Right kidney (tissue), 9 donors: ENCODE measurements at places on chromosomes 5 and 9.
A peak's percentile ranks its signal among the peaks of the same experiment; 100 is the strongest.

- DNase-seq: no peak
Observed at GRCh38 chr9:80504601-80505230, 933.0 kb downstream of the TLE4 start.

GRCh38 chr5:14268738-14269137 is 125.6 kb downstream of the TRIO start:
- DNase-seq: no peak

- DNase-seq: no peak
Observed at GRCh38 chr5:91016322-91016721, 366.8 kb downstream of the ARRDC3 start.

DNA sequence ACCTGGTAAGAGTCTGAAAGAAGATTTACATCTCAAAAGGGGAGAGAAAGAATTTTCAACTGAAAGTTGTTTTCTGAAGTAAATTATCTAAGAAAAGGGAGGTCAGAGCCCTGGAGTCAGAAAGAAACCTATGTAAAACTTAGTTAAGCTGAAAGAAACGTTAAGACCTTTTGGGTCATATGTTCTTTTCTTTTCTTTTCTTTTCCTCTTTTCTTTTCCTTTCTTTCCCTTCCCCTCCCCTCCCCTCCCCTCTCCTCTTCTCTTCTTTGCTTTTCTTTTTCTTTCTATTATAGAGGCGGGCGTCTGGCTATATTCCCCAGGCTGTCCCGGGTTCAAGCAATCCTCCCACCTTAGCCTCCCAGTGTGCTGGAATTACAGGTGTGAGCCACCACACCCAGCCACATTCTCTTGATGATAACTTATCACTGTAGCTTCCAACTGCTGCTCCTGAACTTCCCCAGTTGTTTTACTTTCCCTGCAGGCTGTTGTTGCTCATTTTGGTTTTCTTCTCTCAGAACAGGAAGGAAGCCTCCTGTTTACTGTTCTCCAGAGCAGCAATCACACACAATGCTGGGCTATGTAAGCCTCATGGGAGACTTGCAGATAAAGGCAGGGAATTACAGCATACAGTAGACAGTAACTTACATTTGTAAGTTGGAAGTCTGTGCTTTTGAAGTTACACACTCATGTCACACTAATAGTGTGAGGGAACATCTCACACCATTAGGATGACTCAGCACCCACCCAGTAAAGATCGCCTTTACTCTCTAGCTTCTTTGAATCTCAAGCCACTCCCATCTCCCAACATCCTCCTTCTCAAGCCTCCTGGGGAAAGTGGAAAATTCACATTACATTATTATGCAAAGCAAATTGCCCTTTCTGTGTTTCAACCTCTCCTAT is 2216.6 kb upstream of the WWC1 start:
- no peak for DNase-seq

GRCh38 chr5:96659170-96659569 is 3.0 kb upstream of the CAST start:
- no peak for DNase-seq

GRCh38 chr5:171323806-171324632 is 15.0 kb downstream of the TLX3 start:
- no peak for DNase-seq

GRCh38 chr5:132065951-132066701 is 5.7 kb downstream of the IL3 start:
- no peak for DNase-seq

DNA sequence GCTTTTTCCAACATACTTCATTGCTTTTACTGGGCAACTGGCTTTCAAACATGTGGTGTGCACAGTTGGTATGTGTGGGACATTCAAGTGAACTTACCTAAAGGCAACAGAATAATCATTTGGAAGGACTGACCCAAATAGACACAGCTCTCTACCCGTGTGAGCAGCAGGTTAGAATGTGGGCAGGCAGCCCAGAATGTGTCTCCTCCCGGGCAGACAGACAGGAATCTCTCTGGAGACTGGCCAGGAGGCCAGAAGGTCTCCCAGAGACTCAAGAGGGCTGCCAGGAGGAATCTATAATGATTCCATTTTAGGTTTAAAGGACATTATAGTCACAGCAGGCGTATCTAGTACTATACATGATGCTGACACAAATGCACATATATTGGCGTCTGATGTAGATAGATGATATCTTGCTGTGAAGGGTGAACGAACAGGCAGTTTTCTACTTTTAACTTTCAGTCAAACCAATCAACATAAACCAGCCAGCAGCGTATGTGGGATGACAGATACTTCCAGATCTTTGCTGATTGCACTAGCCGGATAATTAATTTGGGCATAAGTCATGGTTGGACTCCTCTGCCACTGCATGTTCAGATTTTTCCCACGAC is 297.4 kb upstream of the ZNF608 start:
- DNase-seq: peak; percentile 50

DNA sequence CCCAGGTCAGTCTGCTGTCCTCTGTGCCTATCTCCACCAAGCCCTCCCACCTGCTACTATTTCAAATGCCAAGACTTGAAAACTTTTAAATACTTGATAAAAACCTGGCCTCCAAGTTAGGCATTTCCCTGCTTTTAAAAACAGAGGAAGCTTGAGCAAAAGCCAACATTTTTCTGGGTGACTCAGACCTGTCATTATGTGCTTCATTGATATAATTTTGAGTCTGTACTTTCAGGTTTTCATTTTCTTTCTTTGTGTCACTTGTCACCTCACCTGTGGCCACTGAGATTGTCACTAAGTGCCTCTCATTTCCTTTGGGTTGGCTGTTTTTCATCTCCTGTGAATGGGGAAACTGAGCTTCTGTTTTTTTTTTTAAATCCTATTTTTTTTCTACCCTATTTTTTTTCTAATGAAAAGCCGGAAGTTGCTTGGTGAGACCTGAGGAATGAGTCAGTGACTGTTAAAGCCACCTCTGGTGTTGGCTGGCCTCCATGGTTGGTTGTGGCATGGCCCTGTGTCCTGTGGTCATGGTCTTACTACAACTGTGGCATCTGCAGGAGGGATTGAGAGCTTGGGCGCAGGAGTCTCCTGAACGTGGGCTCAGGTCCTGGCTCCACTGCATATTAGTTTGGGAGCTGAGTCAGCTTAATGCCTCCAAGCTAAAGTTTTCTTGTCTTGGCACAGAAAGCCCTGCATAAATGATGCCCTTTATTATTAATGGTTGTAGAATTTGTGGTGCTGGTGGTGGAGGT is 56.7 kb downstream of the ARHGAP26 start:
- DNase-seq: no peak

DNA sequence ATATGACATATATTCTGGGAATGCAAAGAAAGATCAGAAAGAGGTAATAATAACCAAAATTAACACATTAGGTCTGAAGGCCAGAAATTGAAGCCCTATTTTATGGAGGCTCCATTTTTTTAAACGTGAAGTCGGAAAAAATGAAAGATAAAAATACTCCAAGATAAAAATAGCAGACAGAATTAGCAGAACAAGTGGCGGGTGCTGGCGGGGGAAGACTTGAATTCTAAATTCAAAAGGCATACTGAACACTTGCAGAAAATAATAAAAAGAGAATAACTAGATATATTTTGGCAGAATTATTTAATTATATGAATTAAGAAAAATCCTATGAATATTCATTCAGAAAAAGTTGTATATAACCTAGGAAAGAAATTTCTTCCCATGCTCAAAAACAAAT is 543.7 kb upstream of the ACO1 start:
- no peak for DNase-seq

- no peak for DNase-seq
Observed at GRCh38 chr5:142825378-142826089, 55.4 kb downstream of the ARHGAP26 start.

DNA sequence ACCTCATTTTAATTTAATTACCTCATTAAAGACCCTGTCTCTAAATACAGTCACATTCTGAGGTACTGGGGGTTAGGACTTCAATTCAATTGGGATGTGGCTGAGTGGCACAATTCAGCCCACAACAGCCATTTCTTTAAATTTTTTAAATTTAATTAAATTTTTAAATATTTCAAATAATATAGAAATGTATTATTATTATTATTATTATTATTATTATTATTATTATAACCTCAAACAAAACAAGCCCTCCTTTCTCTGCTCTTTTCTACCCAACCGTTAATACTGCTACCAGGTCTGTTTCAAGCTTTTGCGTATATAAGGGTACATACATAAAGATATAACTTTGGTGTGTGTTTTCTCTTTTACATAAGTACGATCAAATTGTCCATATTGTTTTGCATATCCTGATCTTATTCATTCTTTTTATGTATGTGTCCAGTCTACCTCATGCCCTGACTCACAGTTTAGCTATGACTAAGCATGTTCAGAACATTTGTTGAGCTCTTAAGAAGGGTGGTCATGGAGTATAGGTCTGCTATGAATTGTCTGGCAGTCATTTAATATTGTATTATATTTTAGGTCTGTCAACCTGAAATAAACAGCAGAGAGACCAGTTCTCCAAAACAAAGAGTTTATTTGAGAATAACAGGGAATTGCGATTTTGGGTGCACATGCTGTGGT is 16.1 kb upstream of the RAB14 start:
- no peak for DNase-seq

- no peak for DNase-seq
Observed at GRCh38 chr5:572398-573019, 39.6 kb upstream of the CEP72 start.

DNA sequence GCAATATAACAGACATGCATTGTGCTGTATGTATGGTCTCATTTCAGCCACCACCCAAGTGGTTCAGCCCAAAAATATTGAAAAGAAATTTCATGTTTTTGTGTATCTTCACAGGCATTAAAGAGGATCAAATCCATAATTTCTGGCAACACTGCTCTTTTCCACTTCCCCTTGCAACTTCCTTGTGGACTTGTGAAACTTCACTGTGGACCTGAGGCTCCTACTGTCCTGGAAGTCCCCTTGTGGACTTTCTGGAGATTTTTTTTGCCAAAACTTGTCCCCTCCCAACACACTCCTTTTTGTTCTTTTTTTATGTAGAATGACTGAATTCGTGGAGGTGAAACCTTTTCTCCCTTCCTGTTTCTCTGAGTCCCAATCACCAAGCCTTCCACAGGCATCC is 14.3 kb downstream of the OTULINL start:
- DNase-seq: no peak

DNA sequence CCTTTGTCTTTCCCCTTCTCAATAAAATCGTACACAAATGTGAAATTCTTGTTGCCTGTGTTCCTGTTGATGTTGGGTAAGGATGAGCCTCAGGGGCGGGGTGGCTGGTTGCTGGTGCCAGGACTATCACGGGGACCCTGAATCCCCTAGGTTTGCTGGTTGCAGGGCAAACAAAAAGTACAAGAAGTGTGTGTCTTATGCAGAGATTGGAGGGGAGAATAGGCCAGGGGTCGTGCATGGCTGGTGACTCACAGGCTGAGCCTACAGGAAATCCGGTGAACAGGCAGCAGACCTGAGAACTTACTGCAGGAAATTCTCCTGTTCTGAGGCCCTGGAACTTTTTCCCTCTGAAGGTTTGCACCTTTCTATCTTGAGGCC is 5.5 kb downstream of the ANXA2R start:
- DNase-seq: peak; percentile 37

GRCh38 chr5:602466-603035 is 9.6 kb upstream of the CEP72 start:
- DNase-seq: no peak

DNA sequence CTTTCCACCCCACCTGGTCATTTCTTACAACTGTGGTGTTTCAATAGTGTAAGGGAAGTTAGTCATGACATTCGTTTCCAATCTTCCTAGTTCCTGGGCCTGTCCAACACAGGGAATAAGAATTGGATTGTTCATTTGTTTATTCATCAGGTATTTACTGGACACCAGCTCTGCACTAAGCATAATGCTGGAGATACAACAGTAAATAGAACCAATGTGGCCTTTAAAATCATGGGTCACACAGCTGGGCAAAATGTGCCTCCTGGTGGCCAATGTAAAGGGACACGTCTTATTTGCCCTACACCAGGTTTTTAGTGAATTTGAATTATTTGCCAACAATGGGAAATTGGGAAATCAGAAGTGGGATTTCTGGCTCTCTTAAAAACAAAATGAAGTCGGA is 10.4 kb downstream of the ABLIM3 start:
- no peak for DNase-seq

DNA sequence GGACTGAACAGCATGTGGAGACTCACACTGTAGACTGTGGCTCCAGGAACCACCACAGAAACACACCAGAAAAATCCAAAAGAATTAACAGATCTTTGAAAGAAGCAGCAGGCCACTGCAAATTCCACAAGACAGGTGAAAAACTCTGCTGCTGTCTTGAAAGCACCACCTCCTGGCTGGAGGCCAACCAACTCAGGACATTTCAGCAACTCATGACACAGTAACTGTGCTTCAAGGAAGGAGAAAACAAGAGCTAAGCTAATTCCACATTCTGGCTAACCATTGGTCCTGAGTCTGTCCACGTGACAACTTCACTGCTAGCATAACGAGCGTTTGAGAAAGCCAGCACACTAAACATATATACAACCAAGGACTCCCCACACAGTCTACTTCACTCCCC is 625.1 kb downstream of the PRELID2 start:
- no peak for DNase-seq

DNA sequence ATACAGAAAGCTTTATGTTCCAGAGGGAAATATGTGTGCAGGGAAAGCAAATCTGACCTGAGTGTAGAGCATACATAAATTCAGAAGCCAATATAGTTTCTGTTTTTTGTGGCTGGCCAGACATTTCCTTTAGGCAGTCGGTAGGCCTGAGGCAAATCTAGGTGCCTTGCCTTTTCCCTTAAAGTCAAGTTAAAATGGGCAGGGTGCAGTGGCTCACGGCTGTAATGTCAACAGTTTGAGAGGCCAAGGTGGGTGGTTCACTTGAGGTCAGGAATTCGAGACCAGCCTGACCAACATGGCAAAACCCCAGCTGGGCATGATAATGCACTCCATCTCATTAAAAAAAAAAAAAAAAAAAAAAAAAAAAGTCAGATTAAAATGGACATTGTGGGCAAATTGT is 31.2 kb downstream of the PHAX start:
- no peak for DNase-seq

DNA sequence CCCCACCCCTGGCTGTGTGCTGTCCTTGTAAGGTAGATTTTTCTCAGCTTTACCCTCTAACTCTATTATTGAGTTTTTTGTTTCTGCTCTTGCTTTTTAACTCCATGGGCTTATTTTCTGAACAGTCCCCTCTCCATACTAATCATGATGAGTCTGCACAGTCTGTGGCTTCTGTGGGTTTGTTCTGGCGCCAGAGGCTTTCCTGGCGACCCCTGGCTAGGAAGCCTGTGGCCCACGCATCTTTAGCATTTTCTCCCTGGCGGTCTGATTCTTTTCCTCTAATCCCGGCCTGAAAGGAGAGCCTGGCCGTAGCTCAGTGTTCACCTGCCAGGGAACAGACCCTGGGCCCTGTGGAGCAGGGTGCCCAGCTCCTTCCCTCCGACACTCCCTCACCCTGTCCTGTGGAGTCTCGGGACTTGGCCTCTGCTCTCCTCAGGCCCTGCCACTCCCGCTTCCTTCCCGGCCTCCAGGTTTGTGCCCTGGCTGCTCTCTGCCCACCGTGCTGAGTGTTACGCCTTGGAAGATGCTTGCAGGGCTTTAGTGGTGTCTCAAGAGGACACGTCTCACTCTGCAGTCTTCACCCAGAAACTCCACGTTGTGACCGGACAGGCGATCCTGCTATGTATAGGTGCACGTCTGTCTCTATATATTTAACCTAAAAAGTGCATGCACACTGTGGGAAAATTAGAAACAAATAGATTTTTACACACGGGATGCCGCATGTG is 31.7 kb upstream of the LRRC14B start:
- no peak for DNase-seq

- no peak for DNase-seq
Observed at GRCh38 chr5:137488516-137488915, 10.6 kb downstream of the SPOCK1 start.
